ENCODE measurements at places on chromosomes 13 and 19. TPM values are rescaled to one million over a fixed set of nuclear protein-coding genes. Genes with fewer than 3 reads are reported as not detected.

SHC2 gene
- total RNA-seq, result 2.7 TPM

MVB12A gene
- 36.7 TPM for total RNA-seq

CDC16 gene
- 62.6 TPM for total RNA-seq

TUBB4A gene
- total RNA-seq, result not detected

GRIK5 gene
- 0.44 TPM for total RNA-seq

METTL21C gene
- total RNA-seq, result not detected

THSD1 gene
- 14.1 TPM for total RNA-seq
